RPMI7951 (cell line): ENCODE measurements at places on chromosomes 3 and 15. TPM values are rescaled to one million over a fixed set of nuclear protein-coding genes. Genes with fewer than 3 reads are reported as not detected.

DNA sequence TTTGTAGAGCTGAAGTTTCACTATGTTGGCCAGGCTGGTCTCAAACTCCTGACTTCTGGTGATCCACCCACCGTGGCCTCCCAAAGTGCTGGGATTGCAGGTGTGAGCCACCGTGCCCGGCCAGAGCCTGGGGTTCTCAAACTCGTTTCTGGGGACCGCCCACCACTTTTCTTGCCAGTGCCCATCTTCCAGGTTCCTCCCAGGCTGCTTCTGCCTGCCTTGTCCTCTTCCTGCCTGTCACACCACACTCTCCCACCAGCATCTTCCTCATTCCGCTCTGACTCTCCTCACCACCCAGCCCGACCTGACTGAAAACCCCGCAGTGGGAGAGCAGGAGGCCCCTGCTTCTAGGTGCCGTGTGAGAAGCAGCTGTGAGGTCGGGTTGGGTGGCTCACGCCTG, 3.1 kb upstream of the DYNLT2B start:
- DNase-seq: no peak

DNA sequence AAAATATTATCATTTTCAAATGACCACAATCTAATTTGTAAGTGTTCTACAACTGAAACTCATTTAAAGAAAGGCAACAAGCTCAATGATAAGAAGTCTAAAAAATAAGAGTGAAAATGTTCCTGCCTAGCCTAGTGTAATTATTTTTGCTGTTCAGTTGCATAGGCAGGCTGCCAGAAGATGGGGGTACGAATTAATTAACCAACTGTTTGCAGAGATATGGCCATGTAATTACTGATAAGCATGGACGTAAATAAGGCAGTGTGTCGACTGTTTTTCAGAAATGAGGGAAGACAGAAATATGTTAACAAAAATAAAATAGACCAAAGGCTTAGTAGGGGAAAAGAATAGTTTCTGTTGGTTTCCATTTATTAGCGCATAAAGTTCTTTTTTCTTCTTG, 24.7 kb upstream of the SCAANT1 start:
- DNase-seq: no peak

DNA sequence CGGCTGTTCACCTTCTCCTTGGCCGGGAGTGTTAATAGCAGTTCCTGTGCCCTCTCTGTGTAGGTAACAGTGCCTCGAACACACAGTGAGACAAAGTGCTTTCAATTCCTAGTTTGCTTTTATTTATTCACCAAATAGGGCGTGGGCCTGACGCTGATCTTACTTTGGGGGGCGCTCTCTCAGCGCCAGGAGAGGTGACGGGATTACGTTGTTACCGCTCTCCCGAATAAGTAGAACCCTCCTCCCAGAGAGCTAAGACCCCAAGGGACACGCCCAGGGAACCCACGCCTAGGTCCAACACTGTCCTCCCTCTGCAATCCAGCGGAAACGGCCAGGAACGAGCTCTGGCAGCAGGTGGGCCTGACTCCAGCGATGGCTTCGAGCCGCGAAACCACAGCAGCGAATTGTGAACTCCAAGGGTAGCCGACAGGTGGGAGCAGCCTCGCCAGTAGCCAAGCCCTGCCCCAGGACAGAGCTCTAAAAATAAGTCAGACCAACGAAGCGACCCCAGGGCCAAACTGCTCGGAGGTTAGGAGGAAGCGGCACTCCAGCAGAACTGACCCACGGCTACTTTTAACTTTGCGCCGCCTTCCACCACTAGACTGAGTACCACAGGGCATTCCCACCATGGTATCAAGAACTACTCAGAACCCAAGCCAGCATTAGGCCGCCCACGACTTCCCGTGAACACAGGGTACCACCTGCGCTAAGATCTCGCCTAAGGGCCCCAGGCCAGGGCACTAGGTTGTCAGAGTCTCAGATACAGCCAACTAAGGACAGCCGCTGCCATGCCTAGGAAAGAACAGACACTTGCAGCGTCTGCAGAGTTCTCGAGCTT, 1.6 kb upstream of the SIN3A start:
- DNase-seq: peak; percentile 40

DNA sequence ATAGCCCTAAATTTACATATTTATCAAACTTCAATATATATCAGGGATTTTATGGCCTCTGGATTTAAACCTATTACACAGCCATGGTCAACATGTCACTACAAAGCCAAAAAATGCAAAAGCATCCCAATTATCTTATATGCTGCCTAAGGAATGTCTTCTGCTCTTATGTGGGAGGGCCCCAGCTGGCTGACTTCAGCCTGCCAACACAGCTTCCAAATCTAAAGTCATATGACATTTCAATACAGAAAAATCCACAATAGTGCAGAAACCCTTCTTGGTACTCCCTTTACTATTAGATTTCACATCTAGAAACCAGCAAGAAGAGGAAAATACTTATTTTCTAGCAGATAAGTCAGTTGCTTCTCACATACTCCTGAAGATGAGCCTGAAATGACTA, 6.4 kb downstream of the PFN2 start:
- DNase-seq: no peak

GRCh38 chr3:51719410-51720025, 12.7 kb downstream of the GRM2 start:
- DNase-seq: no peak

The LRRIQ4 gene
- total RNA-seq: not detected in 2 replicates

DNA sequence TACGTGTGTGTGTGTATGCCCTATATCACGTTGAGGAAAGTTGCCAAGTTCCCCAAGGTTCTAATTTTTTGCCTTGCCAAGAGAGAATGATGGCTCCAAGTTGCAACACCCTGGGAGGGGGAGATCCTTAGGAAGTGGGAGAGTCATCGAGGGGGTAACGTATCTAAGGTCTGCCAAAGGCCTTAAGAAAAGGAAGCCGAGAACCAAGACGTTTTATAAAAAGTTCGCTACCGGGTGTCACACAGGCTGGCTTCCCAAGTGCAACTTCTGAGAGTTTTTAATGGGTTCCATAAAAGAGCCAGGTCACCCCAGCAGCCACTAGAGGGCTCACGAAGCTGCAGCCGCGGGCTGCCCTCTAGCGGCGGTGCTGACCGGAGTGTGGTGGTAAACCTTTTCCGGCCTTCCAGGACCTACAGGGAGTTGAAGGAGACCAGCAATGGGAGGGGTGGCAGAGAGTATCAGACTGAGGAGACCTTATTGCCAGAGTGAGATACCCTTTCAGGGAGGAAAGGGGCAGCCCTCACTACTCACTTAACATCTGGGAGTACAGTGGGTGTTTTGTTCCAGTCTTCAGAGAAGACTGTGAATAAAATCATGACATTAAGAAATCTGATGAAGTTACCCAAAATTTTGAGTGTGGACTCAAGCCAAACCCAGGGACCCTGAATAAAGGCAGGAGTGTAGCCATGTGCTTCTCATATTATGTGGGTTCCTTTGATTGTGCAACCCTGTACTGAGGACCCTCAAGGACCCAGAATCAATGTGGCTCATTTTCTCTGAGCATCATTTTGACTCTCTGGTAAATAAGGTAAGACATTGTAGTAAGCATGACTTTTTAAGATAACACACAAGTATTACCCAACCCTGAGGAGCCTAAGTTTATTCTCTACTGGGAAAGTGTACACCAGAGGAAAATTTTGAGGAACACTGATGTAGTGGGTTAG, 2.5 kb upstream of the RFX7 start:
- DNase-seq: peak; percentile 88

DNA sequence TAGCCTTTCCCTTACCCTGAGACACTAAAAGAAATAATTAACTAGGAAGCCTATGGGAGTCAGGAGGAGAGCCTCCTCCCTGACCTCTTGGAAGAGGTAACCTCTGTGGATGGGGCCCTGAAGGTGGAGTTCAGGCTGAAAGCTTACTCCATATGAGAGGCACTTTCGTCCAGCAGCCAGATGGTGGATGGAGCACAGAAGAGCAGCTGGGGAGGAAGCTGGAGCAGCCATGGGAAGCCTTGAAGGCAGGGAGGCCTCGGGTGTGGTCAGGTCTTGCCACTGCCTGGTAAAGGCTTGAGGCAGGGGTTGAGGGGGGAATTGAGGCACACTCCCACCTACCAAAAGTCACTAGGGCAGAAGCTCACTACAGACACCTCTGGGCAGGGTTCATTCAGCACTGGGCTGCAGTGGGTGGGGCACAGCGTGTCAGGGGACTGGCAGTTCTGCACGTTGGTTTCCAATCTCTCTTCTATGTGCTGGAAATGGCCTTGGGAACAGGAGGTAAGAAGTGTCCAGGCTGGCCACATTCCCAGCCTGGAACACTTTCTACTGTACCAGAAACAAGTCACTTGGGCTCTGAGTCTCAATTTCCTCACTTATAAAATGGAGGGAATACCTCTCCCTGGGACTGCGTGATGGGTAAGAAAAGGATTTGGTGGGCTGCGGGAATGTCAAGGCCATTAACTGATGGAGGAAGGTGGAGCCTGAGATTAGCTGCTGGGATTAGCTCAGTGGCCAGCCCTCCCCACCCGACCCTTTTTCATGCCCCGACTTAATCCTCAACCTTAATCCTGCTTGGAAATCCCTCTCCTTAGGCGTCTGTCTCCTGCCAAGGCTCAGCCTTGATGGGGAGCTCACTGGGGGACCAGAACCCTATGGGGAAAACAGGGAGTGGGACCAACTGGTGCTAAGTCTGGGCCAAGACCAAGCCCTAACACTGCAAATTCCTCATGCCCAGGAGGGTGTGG, 5.4 kb downstream of the PCBP4 start:
- no peak for DNase-seq

DNA sequence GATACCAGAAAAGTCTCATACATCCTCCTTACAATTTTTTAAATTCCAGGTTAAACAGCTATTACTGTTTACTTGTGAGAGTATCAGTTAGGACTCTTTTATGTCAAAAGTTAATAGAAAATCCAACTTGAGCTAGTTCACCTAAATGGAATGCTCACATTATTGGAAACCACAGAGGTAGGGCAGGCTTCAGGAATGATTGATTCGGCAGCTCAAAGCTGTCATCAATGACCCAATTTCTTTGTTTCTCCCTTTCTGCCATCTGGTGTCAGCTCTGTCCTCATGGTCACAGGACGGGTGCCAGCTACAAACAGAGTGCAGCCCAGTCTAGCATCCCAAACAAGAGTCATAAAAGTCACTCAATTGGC, 32.2 kb downstream of the CFAP20DC start:
- no peak for DNase-seq

DNA sequence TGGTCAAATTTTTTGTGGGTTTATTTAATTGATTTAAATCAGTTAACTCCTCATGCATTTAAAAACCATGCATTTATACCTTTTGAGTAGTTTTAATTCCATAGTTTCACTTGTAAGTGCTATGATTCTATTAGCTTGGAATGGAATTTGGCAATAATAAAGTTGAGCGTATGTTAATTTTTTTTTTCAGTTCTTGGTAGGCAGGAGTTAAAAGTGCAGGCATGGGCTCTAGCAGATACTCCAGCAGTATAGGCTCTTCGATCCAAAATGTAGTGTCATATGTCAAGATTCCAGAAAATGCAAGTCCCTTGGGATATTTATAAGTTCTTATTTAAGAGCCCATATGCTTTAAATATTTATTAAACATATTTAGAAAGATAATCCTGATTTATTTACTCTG, 70.3 kb downstream of the LYSMD4 start:
- no peak for DNase-seq

The TM4SF4 gene
- total RNA-seq: not detected in 2 replicates

The FOXB1 gene
- not detected in 2 replicates for total RNA-seq

DNA sequence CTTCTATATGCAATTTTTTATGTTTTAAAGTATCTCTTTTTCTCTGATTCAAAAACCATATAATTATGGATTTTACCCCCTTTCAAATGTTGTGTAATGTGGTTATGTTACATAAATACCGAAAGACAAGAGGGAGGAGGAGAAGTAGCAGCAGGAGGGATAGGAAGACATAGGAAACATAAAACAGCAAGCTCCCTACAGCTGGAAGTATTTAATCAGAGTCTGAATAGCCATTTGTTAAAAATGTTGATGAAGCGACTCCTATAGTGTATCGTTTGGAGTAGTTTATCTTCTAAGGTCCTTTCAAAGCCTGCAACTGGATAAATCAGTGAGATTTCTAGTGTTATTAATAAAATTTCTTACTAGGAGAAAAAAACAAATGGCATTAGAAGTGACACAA, 598.1 kb upstream of the GOLIM4 start:
- DNase-seq: no peak

GRCh38 chr3:179391906-179392305, 44.4 kb downstream of the MFN1 start:
- DNase-seq: no peak

GRCh38 chr3:103712320-103713008, 1277.6 kb downstream of the ZPLD1 start:
- no peak for DNase-seq

DNA sequence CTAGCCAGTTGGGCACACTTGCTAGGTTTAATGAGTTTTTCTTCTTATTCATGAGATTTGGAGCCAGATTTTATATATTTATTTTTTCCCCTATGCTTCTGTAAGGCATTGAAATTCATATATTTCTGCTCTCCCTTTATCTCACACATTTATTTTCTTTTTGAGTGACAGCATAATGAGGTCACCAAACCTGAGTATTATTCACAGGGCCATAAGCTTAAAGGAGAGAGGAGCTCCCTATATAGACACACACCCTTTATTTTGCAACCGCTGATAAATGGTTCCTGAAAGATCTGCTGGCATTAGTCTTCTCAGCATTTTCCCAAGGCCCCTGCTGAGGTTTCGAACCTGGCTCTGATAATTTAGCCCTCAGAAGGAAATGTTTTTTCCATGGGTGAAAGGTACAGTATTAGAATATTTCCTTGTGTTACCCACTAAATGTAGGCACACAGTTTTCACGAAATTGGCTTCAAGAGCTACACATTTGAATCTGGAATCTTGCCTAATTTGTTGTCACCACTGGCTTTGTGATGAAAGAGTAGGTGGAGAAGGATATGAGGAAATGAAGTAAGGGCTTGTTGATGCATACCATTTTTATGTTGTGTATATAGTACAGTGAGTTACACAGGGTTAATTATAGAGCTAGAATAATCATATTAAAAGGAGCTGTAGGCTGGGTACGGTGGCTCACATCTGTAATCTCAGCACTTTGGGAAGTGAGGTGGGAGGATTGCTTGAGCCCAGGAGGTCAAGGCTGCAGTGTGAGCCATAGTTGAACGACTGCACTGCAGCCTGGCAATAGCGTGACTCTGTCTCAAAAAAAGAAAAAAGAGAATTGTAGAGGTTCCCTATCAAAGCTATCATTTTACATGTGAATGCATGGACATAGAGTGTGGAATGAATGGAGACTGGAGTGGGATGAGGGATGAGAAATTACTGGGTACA, 6.5 kb downstream of the KLHL18 start:
- no peak for DNase-seq

The XIRP1 gene
- 0.12 TPM in 1 of 2 replicates, not detected in the other for total RNA-seq

- DNase-seq: no peak
Observed at GRCh38 chr3:156433910-156434309, 121.0 kb downstream of the SSR3 start.

The PRSS50 gene
- not detected in 2 replicates for total RNA-seq

The CCR8 gene
- total RNA-seq: not detected in 2 replicates

DNA sequence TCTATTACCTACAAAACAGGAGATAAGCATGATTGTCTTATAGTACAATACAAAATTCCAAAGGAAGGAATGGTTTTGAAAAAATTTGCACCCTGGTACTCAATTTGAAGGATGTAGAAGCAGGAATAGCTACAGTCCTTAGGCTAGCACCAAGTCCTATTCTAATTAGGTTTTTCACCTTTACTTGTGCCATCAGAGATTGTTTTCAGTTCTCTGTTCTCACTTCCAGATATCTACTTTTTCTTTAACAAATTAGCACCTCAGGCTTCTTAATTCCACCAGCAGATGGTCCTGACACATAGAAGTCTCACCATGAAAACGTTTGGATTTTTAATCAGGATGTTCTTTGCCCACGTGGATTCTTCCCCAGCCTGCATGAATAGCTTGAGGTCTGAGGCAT, 43.8 kb downstream of the IL5RA start:
- DNase-seq: no peak

- DNase-seq: no peak
Observed at GRCh38 chr3:89227218-89227617, 119.8 kb downstream of the EPHA3 start.
